Stimulated activated CD4-positive, alpha-beta T cell treated with anti-CD3 and anti-CD28 coated beads, Interleukin-1b, Interleukin-23, amount 100 ng/mL, for 4 hours (primary cell): ENCODE measurements at places on chromosomes 3 and 15.

DNA sequence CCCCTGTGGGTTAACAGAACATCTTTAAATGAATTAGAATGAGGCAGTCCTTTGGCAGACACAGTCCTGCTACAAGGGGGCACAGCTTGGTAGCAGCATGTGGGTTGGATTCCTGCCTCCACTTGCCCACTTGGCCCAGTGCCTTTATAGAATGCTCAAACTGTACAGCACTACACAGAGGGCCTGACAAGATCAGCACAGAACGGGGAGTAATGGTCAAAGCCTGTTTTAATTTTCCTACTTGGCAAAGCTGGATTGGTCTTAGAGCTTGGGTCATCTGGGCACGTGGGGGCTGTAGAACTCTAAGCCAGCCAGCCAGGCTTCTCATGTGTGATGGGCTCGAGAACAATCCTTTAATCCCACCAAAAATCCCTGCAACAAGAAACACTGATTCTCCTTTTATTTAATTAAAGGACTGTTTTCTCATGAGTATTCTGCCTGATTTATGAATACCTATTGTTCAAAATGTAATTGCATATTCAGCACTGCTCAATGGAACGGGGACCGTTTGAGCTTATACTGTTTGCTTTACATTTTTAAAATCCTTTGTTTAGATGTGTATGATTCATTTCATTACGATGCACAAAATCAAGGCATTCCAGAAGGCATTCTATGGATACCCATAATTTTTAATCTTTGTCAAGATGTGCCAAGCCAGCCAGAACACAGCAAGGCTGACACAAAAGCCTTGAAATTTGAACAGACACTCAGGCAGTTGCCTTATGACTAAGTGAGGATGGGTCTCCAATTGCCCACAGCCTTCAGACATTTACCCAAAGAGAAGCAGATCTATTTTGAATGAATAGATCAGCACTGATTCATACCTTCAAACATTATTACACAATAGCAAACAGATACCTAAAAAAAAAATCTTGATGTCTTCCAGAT lies 249.3 kb upstream of the TGFBR2 start:
- DNase-seq = no peak

GRCh38 chr15:31551323-31551722 lies 224.7 kb downstream of the KLF13 start:
- DNase-seq = no peak

- DNase-seq = no peak
Measured at GRCh38 chr3:11159421-11159904, 5.2 kb downstream of the HRH1 start.

GRCh38 chr15:100696452-100696851 lies 94.1 kb downstream of the ASB7 start:
- DNase-seq = no peak

GRCh38 chr3:116579840-116580239 lies 129.7 kb upstream of the TUSC7 start:
- DNase-seq = no peak

- DNase-seq = no peak
Measured at GRCh38 chr3:25292595-25292994, 135.5 kb upstream of the RARB start.

- no peak for DNase-seq
Measured at GRCh38 chr3:32021155-32021554, 39.6 kb downstream of the ZNF860 start.

DNA sequence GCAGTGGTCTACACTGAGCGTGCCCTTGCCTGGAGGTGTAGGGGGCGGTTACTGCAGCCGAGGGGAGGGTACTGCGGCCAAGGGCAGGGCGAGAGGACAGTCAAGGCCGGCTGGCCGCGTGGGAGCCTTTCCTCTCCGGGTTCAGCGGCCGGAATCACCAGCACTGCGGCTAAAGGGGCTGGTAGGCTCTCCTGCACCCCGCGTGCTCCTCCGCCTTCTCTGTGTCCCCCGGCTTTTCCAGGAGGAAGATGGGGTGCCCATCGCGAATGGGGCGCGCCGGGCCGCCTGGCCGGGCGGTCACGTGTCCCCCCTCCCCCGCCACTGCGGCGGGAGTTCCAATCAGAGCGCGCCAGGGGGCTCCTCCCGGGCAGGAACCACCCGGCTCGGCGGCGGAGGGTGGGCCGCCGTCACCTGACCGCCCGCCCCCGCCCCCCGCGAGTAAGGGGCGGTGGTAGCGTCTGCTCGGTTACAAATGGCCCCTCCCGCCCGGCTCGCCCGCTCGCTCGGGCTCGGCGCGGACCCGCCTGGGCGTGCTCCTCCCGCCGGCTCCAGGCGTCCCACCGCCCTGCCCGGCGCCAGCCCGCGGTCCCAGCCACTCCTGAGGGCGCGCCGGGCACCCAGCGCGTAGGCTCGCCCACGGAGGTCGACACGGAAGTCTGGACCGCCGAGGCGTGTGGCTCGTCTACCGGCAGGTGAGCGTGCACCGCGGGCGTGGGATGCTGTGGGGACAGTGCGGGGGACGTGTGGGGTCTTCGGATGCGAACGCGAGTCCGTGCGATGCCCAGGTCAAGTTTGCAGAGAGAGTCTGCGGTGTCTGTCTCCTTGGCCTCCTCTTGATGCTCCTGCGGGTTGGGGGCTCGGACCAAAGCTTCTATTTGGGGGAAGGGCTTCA lies 242.6 kb upstream of the TOPAZ1 start:
- no peak for DNase-seq

- DNase-seq = peak; percentile 64
Measured at GRCh38 chr15:40769274-40770146, at the start of gene C15orf62. C15orf62 (plus strand) TSS chr15:40769980; CDS start chr15:40770496, 516 bp downstream.

GRCh38 chr3:105970283-105970682 lies 101.5 kb upstream of the CBLB start:
- no peak for DNase-seq

DNA sequence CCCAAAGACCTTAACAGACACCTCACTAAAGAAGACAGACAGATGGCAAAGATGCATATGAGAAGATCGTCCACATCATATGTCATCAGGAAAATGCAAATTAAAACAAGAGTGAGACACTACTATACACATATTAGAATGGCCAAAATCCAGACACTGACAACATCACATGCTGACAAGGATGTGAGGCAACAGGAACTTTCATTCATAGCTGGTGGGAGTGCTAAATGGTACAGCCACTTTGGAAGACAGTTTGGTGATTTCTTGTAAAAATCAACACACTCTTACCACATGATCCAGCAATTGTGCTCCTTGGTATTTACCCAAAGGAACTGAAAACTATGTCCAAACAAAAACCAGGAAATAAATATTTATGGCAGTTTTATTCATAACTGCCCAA lies 17.6 kb downstream of the CHDH start:
- DNase-seq = no peak

- DNase-seq = no peak
Measured at GRCh38 chr3:31729573-31729972, 196.8 kb downstream of the STT3B start.

DNA sequence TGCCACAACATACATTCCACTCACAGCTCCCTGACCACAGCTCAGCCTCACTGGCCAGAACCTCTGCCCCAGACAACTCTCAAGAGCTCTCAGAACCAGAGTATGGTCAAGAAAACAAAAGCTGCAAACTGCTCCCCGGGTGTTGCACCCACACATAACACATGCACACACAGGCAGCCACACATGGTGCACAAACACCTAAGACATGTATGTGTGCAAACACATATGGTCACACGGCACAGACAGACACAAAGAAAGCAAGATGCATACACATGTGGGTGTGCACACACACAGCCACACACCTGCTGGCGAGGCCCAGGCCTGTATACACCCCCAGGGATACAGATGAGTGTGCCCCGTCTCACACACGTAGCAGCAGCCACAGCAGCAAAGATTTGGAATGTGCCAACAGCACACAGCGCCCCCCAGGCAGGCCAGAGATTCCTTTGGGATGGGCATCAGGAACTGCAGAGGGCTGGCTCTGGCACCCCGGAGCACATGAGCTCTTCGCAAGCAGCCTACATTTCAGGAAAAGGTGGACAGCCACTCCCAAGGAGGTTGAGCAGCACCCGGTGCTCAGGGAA lies 6.6 kb downstream of the KLF15 start:
- DNase-seq = no peak

DNA sequence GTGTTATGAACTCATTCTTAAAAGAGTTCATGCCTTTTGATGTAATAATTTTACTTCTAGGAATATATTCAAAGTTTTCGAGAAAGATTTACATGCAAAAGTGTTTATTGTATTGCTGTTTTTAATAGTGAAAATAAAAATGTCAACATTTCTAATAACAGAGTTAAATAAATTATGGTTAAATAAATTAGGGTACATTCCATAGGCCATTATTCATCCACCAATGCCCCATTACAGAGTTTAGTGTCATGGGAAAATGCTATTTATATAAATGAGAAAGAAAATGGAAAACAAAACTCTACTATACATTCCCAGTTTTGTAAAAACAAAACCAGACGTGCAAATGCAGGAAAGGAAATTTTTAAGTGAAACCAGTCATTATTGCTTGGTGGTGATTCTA lies 538.1 kb upstream of the TBL1XR1 start:
- DNase-seq = no peak
